ENCODE measurements at places on chromosomes 3 and 15. TPM values are rescaled to one million over a fixed set of nuclear protein-coding genes. Genes with fewer than 3 reads are reported as not detected.

B2M gene
- total RNA-seq, result 847 TPM

SV2B gene
- total RNA-seq, result under 0.01 TPM

SPG21 gene
- 74.1 TPM for total RNA-seq

DALRD3 gene
- total RNA-seq, result 67.4 TPM

ARHGAP31 gene
- 2.2 TPM for total RNA-seq

CTXN2 gene
- total RNA-seq, result not detected

MCCC1 gene
- 6.6 TPM for total RNA-seq

FGD5 gene
- total RNA-seq, result not detected

ANKRD34C gene
- not detected for total RNA-seq

GOLGA8H gene
- total RNA-seq, result 0.08 TPM

NMNAT3 gene
- 4.0 TPM for total RNA-seq

EPHA6 gene
- total RNA-seq, result not detected

HAPLN3 gene
- total RNA-seq, result 7.4 TPM

ITIH3 gene
- not detected for total RNA-seq

GLDN gene
- total RNA-seq, result not detected

XIRP1 gene
- not detected for total RNA-seq

PLXNB1 gene
- 84.9 TPM for total RNA-seq

MRPS25 gene
- 64.8 TPM for total RNA-seq

FEZF2 gene
- not detected for total RNA-seq

DPPA2 gene
- total RNA-seq, result not detected

SCN5A gene
- total RNA-seq, result under 0.01 TPM

MCF2L2 gene
- total RNA-seq, result 0.55 TPM

SCAPER gene
- total RNA-seq, result 5.9 TPM

P2RY14 gene
- total RNA-seq, result not detected

DLG1 gene
- total RNA-seq, result 52.5 TPM

GOLGA8G gene
- not detected for total RNA-seq
